CD4-positive, alpha-beta T cell treated with Interleukin-21 for 1 hour (primary cell): ENCODE measurements at places on chromosomes 7 and 10.

DNA sequence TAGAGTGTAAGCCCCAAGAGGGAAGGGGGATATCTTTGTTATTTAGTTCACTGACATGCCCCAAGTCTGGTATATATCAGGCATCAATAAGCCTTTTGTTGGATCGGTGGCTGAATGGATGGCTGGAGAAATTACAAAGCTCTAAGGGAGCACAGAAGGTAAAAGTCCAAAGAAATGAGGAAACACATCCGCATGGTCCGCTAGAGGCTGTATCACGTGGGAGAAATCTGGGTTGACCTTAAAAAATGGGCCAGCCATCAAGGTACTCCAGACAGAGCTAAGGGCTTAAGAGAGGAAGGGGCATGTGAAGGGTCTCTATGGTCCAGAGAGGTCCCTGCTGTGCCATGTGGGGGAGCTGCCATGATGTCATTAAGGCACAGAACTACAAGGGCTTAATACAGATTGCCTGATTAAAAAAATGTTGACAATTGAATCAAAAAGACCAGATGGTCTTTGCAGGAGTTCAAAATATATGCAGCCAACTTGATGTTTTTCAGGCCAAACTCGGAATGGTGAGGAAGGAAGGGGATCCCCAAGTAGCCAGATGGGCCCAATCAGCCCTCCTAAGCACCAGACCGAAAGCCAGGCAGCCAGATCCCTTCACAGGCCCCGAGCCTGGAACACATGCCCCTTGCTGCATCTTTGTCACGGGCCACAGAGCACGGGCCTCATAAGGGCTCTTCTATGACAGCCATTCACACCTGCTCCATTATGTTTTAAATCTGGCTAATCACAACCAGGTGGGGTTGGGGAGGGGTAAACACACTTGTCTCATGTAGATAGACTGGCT is 31.9 kb downstream of the SCRN1 start:
- no peak for DNase-seq

GRCh38 chr7:55325371-55325792 is 39.8 kb upstream of the LANCL2 start:
- DNase-seq: no peak

- peak; percentile 47 for DNase-seq
Measured at GRCh38 chr7:25124465-25125136, 459 bp downstream of the CYCS start.

DNA sequence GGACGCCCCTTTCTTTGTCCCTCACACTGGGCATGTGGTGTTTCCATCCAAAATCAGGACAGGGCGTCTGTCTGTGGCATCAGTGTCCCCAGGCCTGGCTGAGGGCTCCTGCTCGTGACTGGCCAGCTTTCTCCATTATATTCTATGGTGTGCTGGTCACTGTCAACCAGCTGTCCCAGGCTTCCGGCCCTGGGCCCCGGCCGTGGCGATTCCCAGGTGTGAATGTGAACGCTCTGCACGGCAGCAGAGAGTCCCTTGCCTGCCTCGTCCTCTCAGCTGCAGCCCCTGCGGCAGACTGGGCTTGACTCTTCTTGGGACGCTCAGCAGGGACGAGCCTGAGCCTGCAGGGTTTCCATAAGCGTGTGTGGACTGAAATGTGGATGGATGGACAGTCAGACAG is 5.9 kb upstream of the UTF1 start:
- DNase-seq: no peak

GRCh38 chr7:106421181-106421762 is 136.5 kb upstream of the NAMPT start:
- DNase-seq: peak; percentile 13

DNA sequence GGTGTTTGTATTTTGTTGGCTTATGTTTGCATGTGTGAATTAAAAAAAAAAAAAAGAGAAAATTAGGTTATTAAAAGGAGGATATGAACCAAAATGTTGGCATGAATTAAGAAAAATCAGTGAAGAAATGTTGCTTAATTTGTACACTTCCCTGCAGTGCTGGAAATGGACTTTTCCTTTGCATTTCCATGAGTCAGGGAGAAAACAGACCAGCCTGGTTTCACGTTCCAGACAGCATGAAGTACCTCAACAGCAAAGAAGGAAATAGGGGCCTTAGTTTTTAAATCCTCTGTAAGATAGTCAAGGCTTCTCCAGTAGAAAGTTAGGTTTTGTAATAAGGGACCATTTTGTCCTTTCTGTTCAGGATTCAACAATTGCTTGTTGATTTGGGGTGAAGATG is 159.7 kb downstream of the CELF2 start:
- no peak for DNase-seq

DNA sequence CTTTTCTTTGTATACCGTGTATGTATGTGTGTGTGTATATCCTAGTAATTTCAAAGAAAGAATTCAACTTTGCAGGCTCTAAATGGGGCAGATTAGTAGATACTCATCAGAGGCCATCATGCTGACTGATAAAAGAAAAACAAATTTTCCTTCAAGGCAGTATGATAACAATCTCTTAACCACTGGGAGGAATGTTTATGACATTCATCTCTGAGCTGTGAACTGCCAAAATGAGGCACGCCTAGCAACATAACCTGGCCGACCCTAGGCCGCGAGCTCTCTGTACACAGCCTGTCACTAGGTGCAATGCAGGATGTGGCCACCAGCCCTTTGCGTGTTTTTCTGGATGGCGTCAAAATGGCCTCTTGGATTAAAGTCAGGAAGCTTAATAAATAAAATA is 343.7 kb upstream of the GALNT17 start:
- DNase-seq: peak; percentile 70

- DNase-seq: peak; percentile 16
Measured at GRCh38 chr10:112981553-112981952, 31.5 kb downstream of the TCF7L2 start.

DNA sequence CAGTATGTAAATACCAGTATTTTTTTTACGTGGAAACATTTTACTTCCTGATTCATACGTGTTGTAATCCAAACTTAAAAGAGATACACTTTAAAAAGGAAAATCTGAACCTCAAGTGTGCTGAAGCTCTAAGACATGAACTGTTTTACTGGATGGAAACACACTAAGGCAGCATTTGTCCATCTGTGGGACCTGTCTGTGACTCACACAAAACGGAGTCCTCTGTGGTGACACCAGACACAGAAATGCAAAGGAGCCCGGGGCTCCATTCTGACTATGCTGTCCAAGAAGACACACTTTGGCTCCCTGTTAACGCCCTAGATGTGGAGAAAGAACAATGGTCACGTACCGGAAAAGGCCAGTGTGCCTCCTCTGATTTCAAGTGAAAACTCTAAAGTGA is 23.9 kb downstream of the RNF133 start:
- no peak for DNase-seq

DNA sequence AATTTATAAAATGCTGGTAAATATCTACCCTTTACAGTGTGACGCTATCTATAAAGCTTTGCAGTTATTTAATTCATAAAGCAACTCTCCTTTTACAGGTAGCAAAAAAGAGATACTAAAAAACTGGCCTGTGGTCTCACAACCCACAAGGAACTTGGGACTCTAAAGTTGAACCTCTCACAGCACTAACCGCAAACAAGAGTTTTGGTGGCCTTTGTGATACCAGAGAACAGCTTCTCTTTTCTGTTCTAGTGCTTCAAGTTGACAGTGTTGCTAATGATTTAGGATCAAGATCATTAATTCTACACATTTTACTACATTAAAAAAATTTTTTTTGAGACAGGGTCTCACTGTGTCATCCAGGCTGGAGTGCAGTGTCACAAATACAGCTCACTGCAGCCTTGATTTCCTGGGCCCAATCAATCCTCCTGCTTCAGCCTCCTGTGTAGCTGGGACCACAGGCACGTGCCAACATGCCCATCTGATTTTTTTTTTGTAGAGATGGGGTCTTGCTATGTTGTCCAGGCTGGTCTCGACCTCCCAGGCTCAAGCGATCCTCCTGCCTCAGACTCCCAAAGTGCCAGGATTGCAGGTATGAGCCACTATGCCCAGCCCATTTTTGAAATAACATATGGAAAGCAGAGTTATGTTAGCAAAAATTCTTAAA is 56.0 kb upstream of the ST8SIA6 start:
- peak; percentile 43 for DNase-seq

- no peak for DNase-seq
Measured at GRCh38 chr10:80158126-80158525, 25.6 kb downstream of the PLAC9 start.

DNA sequence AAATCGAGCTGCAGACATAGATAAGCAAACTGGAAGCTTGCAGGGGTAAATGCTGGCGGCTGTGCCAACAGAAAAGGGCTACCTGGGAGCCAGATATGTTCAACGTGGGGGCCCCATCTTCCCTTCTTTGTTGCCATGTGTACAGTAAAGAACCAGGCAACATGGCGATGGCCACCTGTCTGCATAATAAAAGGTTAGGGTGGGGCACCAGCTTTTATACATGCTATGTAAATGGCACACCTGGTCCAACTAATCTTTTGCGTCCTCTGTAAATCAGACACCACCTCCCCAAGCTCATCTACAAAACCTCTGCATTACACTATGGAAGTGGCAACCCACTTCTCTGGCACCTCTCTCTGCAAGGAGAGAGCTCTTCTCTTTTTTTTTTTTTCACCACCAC is 13.9 kb downstream of the BUD31 start:
- no peak for DNase-seq

- DNase-seq: no peak
Measured at GRCh38 chr7:69656077-69656476, 57.8 kb downstream of the AUTS2 start.

- DNase-seq: no peak
Measured at GRCh38 chr7:82444220-82444909, 788 bp upstream of the CACNA2D1 start.

- peak; percentile 84 for DNase-seq
Measured at GRCh38 chr7:50335795-50336754, 31.6 kb downstream of the IKZF1 start.

DNA sequence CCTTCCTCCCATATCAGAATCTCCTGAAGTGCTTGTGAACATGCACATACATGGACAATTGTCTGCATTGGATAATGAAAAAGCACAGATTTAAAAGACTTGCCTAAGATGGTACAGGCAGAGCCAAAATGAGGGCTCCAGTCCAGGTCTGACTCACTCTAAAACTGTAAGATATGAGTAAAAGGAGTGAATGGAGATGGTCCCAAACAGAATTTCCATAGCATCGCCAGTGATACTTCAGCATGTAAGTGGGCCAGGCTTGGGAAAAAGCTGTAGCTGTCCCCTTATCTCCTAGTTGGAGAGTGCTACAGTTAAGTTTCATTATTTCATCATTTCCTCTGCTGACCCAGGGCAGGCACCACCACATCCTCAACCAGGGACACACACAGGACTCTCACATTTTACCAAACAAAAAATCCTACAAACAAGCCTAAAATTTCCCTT is 26.4 kb upstream of the IL6 start:
- DNase-seq: no peak

GRCh38 chr7:98315318-98315993 is 34.0 kb downstream of the BRI3 start:
- DNase-seq: no peak

GRCh38 chr7:92705831-92706230 is 115.6 kb upstream of the FAM133B start:
- DNase-seq: no peak

DNA sequence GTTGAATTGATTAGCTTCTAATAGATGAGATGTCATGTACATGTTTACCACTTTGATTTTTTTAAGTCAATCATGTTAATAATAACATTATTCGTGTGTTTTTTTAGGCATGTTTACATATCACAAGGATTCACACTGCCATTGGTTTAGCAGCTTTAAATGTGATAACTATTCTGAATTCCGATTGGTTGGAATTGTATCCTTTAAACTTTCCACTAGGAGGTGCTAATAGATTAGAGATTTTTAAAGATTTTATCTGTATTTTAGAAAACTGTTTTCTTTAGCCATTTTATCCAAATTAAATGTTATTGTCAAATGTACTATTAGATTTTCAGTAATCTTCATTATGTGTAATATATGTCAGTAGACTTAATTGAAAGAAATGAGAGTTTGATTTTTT is 83.2 kb downstream of the HECTD2 start:
- DNase-seq: no peak

- DNase-seq: no peak
Measured at GRCh38 chr7:99184532-99185218, 23.2 kb downstream of the KPNA7 start.

GRCh38 chr10:129547608-129548007 is 80.6 kb downstream of the MGMT start:
- DNase-seq: no peak

GRCh38 chr10:79264942-79265341 is 82.3 kb upstream of the PPIF start:
- no peak for DNase-seq

DNA sequence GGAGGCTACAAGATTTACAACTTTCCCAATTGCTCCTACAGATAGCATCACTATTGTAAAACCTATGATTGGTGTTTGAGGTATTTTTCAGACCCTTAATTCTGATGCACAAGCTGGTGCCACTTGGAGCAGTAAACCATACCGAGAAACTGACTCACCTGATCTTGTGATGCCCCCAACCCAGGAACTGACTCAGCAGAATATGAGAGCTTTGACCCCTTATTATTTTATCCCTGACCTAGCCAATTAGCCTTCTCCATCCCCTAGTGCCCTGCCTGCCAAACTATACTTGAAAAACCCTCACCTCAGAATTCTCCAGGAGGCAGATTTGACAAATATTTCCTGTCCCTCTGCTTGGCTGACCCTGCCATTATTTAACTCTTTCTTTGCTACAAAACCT is 585.9 kb upstream of the GHITM start:
- no peak for DNase-seq

GRCh38 chr10:127813290-127813689 is 76.3 kb downstream of the FOXI2 start:
- no peak for DNase-seq

- no peak for DNase-seq
Measured at GRCh38 chr7:130387306-130387627, 7.0 kb downstream of the CPA1 start.

DNA sequence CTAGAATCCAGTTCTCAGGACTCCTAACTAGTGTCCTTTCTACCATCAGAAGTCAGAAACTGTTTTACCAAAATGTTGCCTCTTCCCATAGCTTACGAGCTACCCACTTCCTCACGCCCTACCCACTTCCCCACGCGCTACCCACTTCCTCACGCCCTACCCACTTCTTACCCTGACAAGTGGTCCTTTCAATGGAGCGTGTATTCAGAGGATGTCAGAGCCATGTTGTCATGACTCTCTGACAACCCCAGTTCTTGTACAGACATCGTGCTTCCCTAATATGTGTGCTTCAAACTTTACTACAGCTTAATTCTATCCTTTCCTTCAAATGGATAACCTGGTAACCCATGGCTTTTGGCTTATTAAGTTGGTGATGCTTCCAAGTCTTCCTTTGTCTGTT is 84.8 kb upstream of the PHF14 start:
- DNase-seq: peak; percentile 22

GRCh38 chr10:3336673-3337293 is 164.2 kb upstream of the PITRM1 start:
- no peak for DNase-seq

GRCh38 chr10:121598263-121599249 is at the start of gene FGFR2:
Gene FGFR2 (minus strand): TSS chr10:121598444. CDS start chr10:121593817, 4,627 bp downstream.
- DNase-seq: peak; percentile 3
